AG08395 (cell line): ENCODE measurements at places on chromosomes 6 and 20.

- no peak for DNase-seq
Observed at GRCh38 chr6:34333858-34334257, 58.6 kb downstream of the NUDT3 start.

- DNase-seq, result no peak
Observed at GRCh38 chr6:54768494-54768893, 78.1 kb upstream of the FAM83B start.

- DNase-seq, result peak; percentile 11
Observed at GRCh38 chr6:119296036-119297035, 53.2 kb downstream of the MAN1A1 start.

GRCh38 chr6:129989396-129989795 lies 29.0 kb upstream of the L3MBTL3 start:
- DNase-seq, result no peak

DNA sequence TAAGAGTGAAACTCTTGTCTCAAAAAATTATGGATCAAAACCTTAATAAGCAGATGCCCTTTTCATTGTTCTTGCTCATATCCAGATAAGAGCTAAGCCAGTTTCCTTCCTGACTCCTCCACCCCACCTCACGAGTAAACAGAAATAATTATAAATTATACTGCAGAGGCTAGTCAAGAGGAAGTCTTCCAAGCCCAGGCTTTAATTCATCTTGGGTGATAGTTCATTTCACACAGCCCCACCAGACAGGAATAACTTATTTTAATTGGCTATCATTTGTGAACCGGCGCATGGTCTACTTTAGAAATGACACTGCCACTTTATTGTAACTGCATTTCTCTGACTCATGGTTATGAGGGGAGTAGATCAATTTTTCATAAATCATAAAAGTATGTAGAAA lies 102.0 kb downstream of the BTBD3 start:
- DNase-seq, result no peak

- DNase-seq, result no peak
Observed at GRCh38 chr6:2221726-2222274, 23.6 kb downstream of the GMDS start.

DNA sequence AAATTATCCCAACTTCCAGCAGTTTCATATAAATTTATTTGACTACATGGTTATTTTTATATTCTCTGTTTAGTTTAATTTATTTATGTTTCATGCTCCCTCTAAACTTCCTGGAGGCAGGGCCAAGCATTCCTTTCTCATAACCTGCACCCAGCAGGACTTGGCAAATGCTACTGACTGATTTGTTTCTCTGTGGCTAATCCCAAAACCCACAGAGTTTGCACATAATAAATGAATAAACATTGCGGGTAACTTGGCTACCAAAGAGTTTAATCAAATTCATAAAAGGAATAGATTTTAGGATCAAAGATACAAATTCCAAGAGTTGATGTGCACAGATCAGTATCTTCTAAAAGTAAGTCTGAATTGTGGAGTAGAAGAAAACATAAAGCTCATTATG lies 239.5 kb downstream of the SLC35F1 start:
- DNase-seq, result no peak

GRCh38 chr6:81204731-81205130 lies 547.8 kb downstream of the TENT5A start:
- DNase-seq, result peak; percentile 46

DNA sequence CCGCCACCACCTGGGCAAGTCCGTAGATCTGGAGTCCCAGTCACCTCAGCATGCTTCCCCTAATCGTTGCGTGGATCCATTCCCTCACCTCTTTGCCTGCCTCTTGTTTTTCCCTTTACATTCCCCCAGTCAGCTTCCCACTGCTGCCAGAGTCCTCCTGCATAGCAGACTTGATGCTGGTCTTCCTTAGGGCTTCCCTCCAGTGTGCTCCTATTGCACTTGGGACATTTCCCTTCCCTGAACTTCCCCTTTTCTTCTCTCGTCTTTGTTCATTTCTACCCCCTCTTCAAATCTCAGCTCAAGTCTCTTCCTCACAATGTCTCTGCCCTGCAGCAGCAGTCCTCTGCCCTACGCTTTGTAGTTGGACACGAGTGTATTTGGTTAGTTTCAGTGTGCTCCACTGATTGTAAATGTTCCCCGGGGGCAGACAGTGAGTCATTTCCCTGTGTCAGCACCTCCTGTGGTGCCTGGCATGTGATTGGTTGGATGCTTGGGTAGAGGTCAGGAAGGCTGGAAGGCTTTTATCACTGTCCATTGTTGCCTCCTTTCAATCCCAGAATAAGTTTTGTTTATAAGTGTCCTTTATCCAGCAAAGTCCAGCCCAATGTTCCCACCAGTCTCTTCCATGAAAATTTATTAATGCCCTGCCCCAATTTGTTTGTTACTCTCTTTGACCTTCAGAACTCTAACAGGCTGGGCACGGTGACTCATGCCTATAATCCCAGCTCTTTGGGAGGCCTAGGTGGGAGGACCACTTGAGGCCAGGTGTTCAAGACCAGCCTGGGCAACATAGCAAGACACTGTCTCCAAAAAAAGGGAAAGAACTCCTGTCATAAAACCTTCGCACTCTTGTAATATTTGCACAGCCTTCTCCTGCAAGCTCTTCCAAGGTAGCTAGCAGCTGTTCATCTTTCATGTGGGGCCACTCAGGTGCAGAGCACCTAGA lies 38.3 kb downstream of the FAM120B start:
- DNase-seq, result peak; percentile 76

DNA sequence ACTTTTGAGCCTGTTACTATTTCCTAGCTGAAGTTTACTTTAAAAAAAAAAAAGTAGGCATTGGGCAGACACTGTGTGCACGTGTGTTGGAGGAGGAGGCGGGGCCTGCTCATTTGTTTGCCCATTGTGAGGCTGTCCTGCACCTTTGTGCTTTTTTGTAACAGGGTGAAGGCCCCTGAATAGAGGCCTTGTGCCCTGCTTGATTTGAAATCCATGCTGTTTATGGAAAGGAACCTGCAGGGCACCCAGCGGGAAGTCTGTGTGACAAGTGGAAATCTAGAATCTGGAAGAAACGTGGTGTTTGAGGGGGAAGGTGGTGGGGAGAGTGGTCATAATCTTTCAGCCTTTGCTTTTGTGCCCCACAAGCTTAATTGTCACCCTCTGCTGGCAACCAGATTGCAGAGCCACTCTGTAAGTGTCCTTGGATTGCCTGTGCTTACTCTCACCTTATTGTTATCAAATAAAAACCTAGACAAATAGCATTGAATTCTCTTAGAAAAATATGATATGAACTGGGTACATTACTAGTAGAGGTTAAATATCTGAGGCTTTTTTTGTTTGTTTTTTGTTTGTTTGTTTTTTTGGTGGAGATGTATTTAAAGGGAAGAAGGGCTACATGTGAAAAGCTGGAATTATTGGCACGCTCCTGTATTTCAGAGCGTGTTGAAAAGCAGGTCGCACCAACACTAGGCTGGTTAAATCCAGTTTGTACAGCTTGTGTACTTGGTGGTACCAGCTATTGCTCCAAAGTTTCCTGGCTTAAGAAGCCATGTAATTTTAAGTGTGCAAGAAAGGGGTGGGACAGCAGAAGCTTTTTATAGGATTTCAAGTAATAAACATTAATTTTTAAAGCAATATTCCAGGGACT lies 156.3 kb downstream of the ARID1B start:
- DNase-seq, result no peak
